C1 segment of cervical spinal cord (tissue), 14 donors: ENCODE measurements at places on chromosomes 12 and 14.

DNA sequence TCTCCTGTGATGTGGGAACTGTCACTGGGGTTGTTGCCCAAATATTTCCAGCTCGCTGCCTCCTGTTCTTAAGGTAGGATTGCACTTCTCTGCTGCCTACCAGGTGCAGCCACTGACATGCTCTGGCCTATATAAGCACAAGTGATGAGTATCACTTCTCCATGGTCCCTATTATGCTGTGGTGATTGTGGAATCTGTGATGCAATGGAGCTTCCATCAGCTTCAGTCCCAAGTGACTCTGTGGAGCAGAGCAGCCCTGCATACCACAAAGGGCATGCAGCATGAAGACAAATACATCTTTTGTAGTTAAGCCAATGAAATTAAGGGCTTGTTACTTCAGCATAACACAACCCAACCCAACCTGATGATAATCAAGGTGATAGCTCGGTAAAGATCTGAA lies 43.5 kb downstream of the CKAP4 start:
- no peak for DNase-seq

DNA sequence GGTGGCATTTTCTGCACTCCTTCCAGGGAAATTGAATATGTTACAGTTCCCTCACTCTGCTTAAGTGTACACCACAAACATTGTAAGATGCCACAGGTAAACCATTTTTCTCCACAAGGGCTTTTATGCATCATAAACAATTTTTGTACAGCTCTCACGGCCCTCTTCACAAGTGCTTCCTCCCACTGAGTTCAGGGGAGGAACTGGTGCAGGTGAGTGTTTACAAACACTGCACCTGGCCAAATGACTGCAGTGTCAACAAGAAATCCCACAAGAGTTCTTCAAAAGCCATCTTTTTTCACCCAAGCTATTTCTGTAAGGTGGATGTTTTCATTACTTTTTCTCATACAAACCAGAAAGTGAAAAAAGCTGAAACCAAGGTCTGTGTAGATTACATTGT lies 973.2 kb downstream of the AACS start:
- no peak for DNase-seq

DNA sequence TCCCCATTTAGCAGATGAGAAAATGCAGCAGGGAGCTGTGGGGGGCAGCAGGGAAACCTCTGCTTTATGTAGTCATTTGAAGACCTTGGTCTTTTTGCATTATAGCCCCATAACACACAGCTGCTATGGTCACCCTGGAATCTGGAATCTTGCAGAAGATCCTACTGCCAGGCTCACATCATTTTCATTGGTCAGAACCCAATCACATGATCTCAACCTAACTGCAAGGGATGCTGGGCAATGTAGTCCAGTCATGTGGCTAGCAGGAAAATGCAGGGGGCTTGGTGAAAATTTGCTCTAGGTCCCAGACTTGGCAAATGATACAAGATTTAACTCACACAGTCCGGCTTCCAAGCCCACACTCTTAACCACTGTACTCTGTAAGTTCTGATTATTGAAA lies 1028.7 kb downstream of the AACS start:
- no peak for DNase-seq

GRCh38 chr14:89957791-89958190 lies 2.1 kb downstream of the TDP1 start:
- no peak for DNase-seq

GRCh38 chr12:62248873-62249272 lies 11.3 kb upstream of the USP15 start:
- DNase-seq: no peak

GRCh38 chr12:105352940-105353635 lies 22.6 kb downstream of the C12orf75 start:
- no peak for DNase-seq

- DNase-seq: no peak
These were observed 4.4 kb upstream of the MYBPC1 start for GRCh38 chr12:101590383-101590782.

- DNase-seq: no peak
These were observed 100.1 kb downstream of the SCARB1 start for GRCh38 chr12:124763594-124763979.

DNA sequence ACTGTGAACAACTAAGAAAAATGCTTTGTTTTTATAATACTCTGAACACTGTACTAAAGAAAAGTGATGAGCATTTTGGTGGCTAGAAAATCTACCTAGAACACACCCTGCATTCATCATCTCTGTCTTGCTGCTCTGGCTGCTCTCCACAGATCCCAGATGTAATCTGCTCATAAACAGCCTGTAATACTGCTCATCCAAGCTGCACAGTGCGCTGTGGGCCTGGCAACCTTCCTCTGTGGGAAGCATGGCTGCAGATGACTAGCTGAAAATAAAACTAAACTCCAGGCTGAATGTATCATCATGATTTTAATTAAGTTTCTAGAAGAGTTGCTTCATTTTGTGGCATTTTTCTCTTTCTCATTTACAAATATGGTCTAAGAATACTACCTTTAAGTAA lies 200.7 kb downstream of the SLC2A13 start:
- DNase-seq: peak; percentile 39

- DNase-seq: no peak
These were observed 21.4 kb upstream of the TMEM106C start for GRCh38 chr12:47941871-47942613.

GRCh38 chr14:23610815-23611289 lies 25.3 kb upstream of the DHRS2 start:
- DNase-seq: no peak

GRCh38 chr14:23322568-23323517 lies 1.6 kb downstream of the PABPN1 start:
- DNase-seq: no peak

DNA sequence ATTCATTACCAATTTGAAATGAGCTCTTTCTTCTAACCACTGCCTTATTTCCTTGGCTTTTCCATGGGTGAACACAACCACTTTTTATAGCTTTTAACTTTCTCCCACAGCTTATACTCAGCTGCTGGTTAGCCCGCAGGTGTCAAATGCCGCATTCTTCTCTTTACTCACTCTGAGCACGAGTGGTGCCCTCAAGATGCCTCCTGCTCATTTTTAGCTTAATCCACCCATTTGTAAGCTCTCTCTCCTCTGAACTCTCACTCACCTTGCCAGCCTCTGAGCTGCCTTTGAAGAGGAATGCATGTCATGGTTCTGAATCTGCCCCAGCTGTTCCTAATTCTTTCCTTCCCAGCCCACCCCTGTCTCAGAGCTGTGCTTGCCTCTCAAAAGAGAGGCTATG lies 449.4 kb upstream of the PRICKLE1 start:
- DNase-seq: no peak

- no peak for DNase-seq
These were observed 9.2 kb upstream of the PLEKHD1 start for GRCh38 chr14:69475194-69475818.

- no peak for DNase-seq
These were observed 161.5 kb downstream of the SEC23A start for GRCh38 chr14:38941488-38941887.

- no peak for DNase-seq
These were observed 115.9 kb downstream of the ETV6 start for GRCh38 chr12:11765421-11765816.

DNA sequence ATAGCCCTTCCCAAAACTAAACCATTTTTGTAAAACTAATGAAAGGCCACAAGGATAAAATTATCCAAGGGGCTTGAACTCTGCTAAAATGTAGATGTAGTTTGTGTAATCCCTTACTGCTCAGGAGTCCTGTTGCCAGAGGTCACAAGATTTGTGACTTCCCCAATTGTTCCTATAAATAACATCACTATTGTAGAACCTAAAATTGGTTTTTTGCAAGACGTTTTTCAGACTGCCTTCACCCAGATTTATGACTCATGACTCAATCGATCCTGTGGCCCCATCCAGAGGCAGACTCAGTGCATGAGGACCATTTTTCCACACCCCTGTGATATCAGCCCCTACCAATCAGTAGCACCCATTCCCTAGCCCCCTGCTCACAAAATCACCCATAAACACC lies 61.5 kb upstream of the RASSF8 start:
- DNase-seq: no peak

DNA sequence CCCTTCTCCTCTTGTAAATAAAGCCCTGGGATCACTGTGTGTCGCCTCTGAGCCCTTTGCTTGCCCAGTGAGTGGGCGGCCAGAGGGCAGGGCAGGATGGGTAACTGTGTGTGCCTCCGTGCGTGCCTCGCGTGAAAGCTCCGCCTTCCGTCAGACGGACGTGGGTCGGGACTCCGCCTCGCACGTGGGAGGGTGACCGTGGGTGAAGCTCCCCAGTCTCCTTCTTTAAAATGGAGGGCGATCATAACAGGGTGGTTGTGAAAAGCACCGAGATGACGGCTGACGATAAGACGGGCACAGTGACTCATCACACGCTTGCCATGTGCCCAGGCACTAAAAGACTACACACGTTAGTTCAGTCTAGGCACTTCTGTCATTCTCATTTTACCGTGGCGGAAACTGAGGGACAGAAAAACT lies 9.2 kb downstream of the PHB2 start:
- DNase-seq: no peak

- no peak for DNase-seq
These were observed 21.8 kb downstream of the PLEKHG3 start for GRCh38 chr14:64725879-64726584.

- DNase-seq: peak; percentile 96
These were observed 4.9 kb downstream of the SLC48A1 start for GRCh38 chr12:47777741-47778558.

GRCh38 chr12:41992022-41992421 lies 152.7 kb downstream of the GXYLT1 start:
- DNase-seq: no peak

- no peak for DNase-seq
These were observed 21.7 kb downstream of the XRCC3 start for GRCh38 chr14:103693515-103693914.

GRCh38 chr12:80709811-80710726 lies 2.6 kb downstream of the MYF6 start:
- DNase-seq: no peak

DNA sequence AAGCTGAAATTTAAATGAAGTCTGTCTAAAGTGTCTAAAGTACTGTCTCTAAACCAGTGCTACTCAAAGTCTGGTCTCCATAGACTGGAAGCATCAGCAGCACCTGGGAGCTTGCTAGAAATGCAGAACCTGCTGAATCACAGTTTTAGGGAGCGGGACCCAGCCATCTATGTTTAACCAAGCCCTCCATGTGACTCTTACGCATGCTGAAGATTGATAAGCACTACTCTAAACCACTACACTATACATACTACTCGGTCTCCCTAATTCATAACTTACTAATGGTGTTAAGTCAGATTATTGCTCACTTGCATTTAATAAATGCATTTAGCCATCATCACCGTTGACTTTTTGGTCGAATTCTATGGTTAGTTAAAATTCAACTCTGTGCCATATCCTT lies 88.8 kb downstream of the SLC25A21 start:
- no peak for DNase-seq

DNA sequence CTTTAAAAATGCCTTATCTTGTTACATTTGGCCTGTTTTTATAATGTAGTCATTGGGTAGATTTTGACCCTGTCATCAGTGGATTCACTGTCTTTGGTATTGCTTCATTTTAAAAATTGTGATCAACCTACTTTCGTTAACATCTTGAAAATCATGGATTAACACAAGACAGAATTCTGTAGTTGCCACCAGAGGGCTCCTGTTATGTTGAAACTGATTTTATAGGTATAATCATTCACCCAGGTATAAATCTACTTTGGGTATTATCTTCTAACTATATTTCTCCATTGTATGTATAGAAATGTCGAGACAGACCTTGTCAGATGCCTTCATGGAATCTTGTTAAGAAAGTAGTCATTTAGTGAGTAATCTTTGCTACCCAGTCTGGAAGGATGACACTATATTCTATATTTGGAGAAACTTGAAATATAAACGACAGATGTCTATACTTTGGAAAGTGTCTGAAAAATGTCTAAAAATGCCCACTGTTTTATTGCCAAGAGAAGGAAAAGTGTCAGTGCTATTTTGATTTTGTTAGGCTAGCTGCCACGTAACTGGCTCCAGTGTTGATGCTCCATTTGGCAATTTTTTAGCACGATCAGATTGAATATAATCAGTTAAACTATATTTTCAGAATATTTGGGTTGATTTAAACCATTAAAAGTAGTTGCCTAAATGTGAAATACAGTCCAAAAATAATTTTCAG lies 129.4 kb downstream of the PELI2 start:
- DNase-seq: no peak

- no peak for DNase-seq
These were observed 110.6 kb upstream of the TMEM132D start for GRCh38 chr12:130014485-130014807.

- DNase-seq: no peak
These were observed 22.5 kb downstream of the RHOF start for GRCh38 chr12:121770813-121771625.

- DNase-seq: no peak
These were observed 388.6 kb downstream of the BCAT1 start for GRCh38 chr12:24560192-24560775.

- no peak for DNase-seq
These were observed 52.0 kb upstream of the PPP2R5C start for GRCh38 chr14:101709533-101709881.

- DNase-seq: no peak
These were observed 21.3 kb upstream of the TSPAN9 start for GRCh38 chr12:3055704-3056467.

- peak; percentile 58 for DNase-seq
These were observed 523 bp downstream of the WSB2 start for GRCh38 chr12:118060301-118061010.

- no peak for DNase-seq
These were observed at the start of gene SERPINA9 for GRCh38 chr14:94476023-94476422. TSS of gene SERPINA9 (minus strand) at chr14:94476197. CDS start at chr14:94469840, 6,357 bp downstream.

DNA sequence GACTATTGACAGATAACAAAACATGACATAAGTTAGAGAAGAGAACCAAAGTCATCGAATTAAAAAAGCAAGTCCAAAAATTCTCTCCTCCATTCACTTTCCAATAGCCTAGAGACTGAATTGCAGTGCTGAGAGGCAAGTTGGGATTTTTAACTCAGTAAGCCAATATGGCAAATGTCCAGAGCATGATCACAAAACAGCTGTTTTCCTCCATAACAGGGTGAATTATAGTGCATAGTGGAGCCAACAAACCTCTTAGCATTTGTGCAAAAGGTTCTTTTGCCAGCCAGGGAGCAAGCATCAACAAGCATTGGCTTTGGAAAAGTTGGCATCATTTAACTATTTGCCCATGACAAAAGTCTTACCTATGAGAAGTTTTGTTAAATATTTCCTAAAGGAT lies 458.8 kb upstream of the NOVA1 start:
- DNase-seq: no peak

- DNase-seq: no peak
These were observed 173.7 kb downstream of the SLC25A21 start for GRCh38 chr14:36998686-36999085.
